Myocyte (in vitro differentiated cells): ENCODE measurements at places on chromosomes 11 and 22. TPM values are rescaled to one million over a fixed set of nuclear protein-coding genes. Genes with fewer than 3 reads are reported as not detected.
A peak's percentile ranks its signal among the peaks of the same experiment; 100 is the strongest.

CCDC81 gene
- total RNA-seq = 0.08 TPM in 1 of 2 replicates, not detected in the other

PRR33 gene
- total RNA-seq = 1.4 and 3.9 TPM in 2 replicates

CDC42EP2 gene
- total RNA-seq = 45.1 and 47.2 TPM in 2 replicates

DNA sequence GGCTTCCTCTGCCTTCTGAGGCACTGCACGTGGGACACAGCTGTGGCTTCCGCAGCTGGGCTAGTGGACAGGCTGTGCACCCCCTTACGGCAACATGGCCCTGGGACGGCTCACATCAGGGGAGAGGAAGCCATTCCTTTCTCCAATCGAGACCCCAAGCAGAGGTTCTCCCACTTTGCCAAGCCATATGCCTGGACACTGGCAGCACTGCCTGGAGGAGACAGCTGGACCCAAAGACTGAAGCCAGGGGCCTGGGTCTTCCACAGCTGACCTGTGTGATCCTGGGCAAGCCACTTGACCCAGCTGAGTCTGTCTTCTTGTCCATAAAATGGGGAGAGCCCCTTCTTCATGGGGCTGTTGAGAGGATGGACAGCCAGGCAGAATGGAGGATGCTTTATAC is 65.4 kb downstream of the SHISAL1 start:
- no peak for DNase-seq

DNA sequence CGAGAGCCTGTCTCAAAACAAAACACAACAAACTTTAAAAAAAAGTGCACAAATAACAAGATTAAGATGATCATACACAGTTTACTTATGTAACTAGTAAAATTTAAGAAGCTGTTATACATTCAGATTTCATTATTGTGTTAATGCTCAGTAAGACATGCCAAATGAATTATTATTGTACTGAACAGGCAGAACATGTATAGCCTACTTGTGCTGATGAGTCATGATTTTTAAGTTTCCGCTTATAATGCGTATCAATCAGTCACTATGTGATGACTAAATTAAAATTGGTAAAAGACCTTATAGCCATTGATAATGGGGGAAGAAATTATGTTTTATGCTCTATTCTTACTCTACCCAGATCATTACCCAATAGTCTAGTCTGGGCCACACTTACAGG is 20.5 kb upstream of the EXPH5 start:
- DNase-seq = no peak

DNA sequence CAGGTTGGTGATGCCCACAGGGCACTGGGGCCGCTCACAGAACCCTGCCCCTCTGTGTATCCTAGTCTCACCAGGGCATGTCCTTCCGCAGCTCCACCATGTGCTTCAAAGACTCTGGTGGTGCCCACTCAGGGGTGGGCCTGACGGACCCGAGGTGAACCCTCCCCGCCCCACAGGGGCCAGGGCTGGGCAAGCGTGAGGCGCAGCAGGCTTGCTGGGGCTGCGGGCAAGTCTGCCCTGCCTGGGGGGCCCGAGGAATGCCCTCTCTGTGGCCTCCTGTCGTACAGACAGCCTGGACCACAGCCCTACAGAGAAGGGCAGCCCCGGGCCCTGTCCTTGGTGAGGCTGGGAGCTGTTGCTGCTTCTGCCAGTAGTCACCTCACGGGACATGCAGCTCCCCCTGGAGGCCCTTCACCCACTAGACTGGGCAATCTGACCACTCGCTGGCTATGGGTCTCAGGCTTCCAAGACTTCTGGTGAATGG is 40.2 kb downstream of the TBX1 start:
- DNase-seq = peak; percentile 34
